Stimulated activated CD8-positive, alpha-beta memory T cell treated with anti-CD3 and anti-CD28 coated beads, Interleukin-4, amount 100 ng/mL, for 48 hours (primary cell): ENCODE measurements at places on chromosomes 12 and 14.
A peak's percentile ranks its signal among the peaks of the same experiment; 100 is the strongest.

DNA sequence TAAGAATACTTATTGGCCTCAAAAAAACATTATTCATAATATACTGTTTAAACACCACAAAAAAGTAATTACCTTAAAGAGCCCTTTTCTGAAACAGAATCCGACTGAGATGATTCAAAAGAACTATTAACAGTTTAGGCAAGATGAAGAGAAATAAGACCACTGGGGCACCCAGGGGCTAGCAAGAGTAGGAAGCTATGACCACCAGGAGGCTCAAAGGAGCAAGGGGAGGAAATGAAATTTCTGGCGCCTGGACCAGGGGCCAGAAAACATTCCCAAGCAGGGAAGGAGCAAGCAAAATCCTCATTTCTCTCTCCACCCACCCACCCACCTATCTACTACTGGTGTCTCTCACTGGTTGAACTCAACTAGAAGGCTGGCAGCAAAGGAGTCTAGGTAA is 6.3 kb upstream of the DCAF4 start:
- DNase-seq: no peak

DNA sequence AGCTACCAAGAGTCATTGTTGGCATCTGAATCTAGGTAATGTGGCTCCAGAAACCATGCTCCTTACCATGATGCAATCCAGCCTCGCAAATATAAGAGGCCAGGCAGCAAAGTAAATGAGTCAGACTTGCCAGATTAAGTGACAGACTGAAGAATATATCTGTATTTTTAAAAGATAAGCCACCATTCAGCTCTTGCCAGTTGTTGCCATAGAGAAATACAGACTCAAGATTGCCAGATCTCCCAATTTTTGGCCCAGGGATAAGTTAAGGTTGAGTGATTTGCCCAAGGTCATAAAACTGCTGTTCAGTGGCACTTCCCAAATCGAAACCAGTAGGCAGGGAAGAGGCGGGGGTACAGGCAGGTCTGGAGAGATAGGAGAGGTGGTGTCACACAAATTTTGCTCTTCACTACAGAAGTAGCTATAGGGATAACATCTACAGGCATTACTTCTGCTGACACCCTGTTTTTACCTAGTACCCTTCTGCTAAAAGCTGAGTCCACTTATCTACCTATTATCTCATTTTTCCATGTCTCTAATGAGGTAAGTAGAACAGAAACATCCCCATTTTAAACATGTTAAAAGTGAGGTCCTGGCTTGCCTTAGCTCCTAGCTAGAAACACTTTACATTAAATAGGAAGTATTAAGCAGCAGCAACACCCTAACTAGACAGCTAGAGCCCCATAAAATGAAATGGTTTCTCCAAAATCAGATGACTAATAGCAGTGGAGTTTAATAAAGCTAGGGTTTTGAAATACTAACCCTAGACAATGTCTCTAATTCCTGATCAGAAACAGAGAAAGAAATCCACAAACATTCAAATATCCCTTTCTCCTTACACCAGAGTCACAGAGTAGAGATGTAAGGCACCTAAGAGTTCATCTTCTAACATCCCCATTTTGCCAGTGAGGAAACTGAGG is 19.5 kb downstream of the DCAF5 start:
- DNase-seq: no peak

DNA sequence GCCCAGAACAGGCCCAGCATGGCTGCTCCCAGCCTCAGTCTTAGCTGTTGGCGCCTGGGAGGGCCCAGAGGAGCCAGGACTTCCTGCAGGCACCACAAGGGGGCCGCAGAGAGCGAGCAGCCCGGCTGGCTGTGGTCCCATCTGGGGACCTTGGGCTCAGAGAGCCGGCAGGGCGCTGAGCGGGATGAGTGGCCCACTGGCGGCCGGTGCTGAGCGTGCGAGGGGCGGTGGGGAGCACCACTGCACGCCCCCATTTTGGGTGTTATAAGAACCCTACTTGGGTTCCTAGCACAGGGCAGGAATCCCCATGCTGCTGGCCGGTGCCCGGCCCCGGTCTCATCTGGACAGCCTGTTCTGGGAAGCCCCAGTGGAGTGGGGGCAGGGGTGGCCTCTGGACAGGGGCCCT is 25.9 kb upstream of the CRIP2 start:
- peak; percentile 80 for DNase-seq

- no peak for DNase-seq
These were observed 74.1 kb downstream of the PLXNC1 start for GRCh38 chr12:94222351-94223084.

GRCh38 chr14:77843651-77844050 is 43.7 kb downstream of the ADCK1 start:
- DNase-seq: no peak

DNA sequence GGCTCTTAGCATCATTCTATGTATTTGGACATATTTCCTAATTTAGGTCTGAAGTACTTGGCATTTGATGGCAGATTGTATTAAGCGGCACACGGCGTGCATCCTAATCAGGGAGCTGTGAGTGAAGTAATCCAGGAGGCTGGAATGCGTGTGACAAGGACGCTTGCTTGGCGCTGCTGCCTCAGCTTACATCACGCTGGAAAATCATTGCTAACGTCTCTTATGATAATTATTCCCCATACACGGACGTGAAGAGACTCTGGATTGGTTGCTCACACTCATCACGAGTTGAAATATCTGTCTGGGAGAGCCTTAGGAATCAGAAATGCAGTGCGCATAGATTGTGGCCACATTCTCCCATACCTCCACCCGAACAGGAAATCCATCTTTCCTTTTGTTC is 85.3 kb downstream of the FBXW8 start:
- no peak for DNase-seq

DNA sequence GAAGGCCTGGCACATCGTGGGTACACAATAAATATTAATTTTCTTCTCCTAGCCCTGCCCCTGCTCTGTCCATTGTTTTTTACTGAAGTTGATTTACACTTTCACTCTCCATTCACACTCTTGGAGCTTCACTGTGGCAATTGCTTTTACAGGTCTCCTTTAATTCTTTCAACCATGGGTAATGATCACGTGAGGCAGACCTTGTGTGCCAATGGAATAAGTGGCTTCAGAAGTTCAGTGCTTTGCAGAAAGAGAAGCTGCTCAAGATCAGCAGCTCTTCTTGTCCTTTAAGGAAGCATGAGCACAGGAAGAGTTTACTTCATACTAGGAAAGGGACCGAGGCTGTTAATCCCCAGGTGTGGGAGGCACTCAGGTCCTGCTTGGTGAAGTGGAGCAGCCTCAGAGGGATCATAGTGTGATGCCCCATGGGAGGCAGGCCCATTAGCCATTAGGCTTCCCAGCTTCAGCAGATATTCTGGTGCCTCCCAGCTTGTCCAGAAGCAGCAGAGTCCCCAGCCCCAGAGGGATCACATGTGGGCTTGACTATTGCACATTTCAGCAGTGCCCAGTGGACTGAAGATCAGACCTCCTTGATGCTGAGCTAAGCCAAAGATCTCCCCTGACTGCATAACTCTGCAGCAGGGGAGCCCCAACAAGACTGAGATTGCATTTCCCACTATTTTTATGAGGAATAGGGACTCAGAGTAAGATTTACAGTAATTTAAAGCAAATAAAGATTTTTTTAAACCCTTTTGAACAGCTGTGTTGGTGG is 5.0 kb upstream of the SLC35F4 start:
- DNase-seq: no peak

- no peak for DNase-seq
These were observed 56.3 kb downstream of the SLC16A7 start for GRCh38 chr12:59652130-59652529.

GRCh38 chr12:166425-167075 is 47.4 kb downstream of the SLC6A12 start:
- no peak for DNase-seq

DNA sequence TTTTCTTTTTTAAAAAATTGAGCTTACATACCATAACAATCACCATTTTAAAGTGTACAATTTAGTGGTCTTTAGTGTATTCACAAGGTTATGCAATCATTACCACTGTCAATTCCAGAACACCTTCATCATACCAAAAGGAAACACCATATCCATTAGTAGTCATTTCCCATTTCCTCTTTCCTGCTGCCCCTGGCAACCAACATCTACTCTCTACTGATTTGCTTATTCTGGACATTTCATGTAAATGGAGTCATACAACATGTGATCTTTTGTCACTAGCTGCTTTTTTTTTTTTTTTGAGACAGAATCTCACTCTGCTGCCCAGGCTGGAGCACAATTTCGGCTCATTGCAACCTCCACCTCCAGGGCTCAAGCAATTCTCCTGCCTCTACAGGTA is 66.8 kb upstream of the CFL2 start:
- DNase-seq: no peak

DNA sequence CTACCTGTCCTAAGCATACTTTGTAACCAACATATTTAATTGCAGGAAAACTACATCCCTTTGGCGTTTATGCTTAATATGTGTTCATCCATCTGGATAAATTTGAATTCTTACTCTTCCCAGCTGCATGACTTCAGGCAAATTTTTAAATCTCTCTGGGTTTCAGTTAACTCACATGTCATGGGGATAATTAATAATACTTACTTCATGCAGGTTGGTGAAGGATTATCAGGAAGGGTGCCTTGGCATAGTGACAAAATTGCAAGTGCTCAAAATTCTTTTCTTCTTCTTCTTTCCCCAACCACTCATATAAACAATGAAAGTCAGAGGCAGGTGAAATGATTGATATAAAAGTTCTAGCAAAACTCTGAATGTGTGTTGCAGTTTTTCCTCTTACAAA is 15.9 kb downstream of the SYT10 start:
- no peak for DNase-seq
